ENCODE measurements at places on chromosomes 1 and 21.

DNA sequence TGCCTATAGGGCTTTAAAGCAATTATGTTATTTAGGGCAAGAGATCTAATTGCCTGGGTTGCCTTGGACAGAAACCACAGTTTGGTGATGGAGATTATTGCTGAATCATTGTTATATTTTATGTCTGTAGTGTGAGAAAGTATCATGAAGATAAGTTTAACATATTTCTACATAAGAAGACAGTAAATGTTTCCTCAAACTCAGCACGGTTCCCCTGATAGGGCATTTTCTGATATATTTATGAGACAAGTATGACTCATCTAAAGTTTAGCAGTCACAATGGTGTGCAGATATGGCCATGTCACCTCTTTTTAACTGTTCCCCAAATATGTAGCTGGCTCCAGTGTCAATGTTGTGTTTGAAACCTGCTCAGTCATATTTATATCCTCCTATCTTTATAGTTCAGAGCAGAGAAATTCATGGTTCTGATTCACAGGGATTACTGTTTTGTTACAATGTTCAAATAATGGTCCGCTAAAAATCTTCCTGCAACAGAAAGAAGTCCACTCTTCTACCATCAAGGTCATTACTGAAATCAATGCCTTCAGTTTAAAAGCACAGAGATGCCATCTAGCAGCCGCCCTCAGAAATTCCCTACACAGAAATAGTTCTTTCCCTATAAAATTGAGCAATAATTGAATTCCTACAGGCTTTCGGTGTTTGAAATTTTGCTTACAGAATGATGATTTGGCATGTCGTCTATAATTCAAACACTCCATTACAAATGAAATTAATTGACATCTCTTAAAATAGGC, 3.7 kb downstream of the OLFM3 start:
- DNase-seq = no peak

- peak; percentile 58 for DNase-seq
These were observed 167.7 kb upstream of the CSF3R start for GRCh38 chr1:36650200-36651065.

DNA sequence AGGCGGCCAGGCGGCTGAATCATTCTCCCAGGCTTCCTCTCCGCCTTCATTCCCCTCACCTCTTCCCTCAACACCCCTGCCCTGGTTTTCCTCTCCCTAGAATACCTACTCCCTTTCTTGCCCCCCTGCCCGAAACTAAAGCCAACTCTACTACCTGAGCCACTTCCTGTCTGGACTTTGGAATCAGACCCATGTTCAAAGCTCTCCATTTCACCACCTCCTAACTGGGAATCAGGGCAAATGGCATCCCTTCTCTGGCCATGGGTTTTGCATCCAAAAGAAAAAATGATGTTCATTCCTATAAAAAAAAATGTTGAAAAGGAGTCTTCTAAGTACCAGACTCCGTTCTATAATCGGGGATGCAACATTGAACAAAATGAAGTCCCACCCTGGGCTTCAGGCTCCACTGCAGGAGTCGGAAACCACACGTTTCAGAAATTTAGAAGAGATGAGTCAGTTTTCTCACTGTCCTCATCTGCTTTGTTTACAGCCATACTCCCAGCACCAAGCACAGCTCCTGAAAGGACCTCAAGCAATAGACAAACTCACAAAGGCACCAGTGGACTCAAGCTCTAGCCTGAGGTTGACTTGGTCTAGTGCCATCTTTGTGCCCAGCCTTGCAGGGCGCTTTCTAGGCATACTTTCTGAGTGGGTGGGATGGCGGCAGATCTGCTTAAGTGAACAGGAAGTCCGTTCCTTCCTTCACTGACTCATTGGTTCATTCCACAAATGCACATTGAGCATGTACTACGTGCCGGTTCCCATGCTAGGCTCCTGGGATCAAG, 176.2 kb downstream of the IGSF21 start:
- DNase-seq = no peak

- DNase-seq = no peak
These were observed 32.6 kb downstream of the LRP8 start for GRCh38 chr1:53295295-53295694.

DNA sequence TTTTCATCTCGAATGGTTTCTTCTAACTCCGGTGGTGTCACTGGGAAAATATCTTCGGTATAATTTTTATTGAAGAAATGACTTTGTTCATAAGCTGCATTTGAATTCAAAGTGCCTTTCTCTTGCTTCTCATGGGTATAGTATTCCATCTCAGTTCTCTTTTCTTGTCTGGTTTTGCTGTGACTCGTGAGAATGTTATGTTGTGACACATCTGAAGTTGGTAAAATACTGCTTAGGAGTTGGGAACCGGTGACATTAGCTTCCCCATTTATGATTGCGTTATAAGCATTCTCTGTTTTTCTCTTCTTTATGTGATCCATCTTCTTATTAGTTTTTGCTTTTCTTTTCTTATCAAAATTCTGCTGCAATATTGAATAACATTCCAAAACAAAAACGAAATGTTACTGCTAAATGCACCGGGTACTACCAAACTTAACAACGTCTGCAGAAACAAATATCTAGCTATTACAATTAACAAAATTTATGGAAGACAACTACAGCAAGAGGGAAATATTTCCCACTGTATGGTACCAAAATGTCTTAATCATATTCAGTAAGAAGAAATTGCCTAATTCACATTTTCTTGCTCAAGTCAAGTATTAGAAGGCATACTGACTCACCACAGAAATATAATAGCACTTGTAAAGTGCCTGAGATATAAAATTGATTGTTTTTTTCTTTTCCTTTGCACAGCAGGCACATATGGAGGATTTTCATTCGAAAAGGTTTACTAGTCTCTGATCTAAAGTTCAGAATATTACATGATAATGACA, 15.5 kb downstream of the LRIF1 start:
- DNase-seq = no peak

- DNase-seq = no peak
These were observed 112.0 kb upstream of the LRRC7 start for GRCh38 chr1:69455718-69456117.
